Naive thymus-derived CD4-positive, alpha-beta T cell (primary cell): ENCODE measurements at places on chromosomes 5 and 9. TPM values are rescaled to one million over a fixed set of nuclear protein-coding genes. Genes with fewer than 3 reads are reported as not detected.

SLIT3 gene
- not detected for total RNA-seq

ENTREP1 gene
- total RNA-seq = not detected

FAM13B gene
- total RNA-seq = 55.3 TPM

PAXX gene
- total RNA-seq = 71.7 TPM

HAVCR2 gene
- 33.8 TPM for total RNA-seq

WWC1 gene
- 1.4 TPM for total RNA-seq

DNA sequence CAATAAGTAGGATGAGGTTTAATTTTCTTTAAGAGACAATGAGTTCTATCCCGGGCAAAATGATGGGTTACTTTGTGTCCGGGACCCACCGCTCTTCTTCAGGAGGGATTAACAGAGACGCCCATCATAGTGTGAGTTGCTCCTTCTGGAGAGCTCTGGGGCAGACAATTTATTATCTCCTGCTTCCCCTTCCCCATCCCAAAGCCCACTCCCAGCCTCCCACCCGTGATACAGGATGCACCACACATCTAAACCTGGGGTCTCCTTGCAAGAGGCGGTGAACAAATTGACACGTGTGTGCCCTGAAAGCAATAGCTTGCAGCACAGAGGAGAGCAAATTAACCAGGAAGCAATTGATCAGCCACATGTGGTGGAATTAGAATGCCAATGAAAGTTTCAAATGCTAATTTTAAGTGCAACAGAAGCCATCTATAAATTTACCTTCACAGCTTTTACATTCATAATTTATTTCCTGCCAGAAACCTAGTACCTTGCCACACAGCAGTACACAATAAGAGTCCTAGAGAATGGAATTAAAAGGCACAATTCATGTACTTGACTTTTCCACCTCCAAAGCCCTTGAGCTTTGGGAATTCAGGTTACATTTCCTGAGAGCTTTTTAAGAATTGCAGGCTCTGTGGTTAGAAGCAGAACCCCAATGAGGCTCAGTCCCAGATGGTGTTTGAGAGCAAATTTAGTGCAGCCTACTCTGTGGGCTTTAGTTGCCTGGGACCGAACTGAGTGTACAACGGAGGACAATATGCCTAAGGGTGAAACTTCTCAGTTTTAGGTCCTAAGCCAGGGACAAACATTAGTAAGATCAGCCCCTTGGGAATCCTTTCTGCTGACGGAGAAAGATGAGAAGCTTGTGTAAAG is 399.6 kb downstream of the MED10 start:
- H3K4me3 ChIP-seq = no peak overlapping the region
- no peak overlapping the region for H3K27ac ChIP-seq
- H3K4me1 ChIP-seq = no peaks in the 10 kb centered on the region
- no peak for DNase-seq
- H3K27me3 ChIP-seq = no peaks in the 10 kb centered on the region

DNA sequence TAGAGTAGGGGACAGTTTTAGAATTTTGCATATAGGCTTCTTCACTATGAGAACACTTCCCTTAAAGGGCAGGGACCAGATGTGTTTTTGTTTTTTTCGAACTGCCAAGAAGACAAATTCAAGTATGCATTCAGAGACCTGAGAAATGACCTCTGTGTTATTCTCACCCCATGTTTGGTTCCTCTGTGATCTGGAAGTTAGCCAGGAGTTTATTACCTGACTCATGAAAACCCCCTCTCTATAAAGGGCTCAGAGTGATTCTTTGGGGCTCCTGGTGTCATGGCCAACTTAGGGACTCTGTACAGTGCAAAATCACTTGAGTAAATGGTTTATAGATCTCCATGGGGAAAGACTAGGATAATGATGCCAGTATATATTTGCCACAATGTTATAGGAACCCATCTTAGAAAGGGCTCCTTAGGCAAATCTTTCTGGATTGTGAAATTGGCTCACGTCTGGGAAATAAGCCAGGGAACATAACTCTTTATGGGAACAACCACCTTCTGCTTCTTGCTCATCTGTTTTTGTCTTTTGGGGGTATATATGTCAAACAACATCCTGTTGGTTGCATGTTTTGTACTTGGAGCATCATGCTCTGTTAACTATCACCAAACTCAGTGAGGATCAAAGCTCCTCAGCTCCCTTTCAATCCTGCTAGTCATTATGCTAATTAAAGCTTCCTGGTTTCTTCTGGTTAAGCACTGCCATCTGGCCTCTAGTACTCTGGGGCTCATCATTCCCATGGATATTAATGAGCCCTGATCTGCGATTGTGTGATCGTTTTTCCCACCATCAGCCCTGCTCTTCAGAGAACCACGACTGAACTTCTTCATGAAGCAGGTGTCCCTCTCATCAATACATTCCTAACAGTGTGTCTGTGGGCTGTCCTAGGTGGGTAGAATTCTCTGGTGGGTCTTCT is 173.4 kb upstream of the CDH12 start:
- no peak for DNase-seq
- H3K4me1 ChIP-seq = no peaks in the 10 kb centered on the region

DNA sequence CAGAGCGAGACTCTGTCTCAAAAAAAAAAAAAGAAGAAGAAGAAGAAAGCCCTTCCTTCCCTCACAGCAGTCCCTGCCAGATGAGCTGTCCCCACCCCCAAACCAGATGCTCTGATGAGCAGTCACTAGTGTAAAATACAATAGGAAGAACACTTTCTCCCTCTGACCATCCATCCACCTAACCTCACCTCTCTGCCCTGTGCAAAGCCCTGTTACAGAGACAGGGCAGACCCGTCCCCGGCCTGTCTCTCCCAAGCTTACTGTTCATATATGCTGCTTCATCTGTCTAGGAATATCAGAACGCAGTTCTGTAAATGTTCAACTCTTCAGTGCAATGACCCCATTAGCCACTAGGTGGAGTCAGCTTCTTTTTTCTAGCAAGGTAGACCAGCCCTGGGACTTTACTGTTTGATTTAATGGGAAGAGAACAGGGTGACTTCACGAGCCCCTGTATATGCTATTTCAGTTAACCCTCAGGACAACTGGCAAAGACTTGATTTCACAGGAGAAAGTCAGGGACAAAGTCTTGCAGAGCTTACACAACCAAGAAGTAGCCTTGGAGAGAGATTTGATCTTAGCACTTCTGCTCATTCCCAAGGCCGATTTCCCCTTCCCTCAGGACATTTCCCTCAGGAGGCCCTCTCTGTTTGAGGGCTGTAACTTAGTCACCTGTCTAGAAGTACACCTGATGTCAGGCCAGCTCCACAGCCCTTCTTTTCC is 14.9 kb upstream of the FGFR4 start:
- H3K4me1 ChIP-seq = no peaks in the 10 kb centered on the region
- peak; percentile 63 for DNase-seq
- H3K4me3 ChIP-seq = no peak overlapping the region
- H3K27me3 ChIP-seq = no peaks in the 10 kb centered on the region
- H3K36me3 ChIP-seq = peaks cover 9% of the 10 kb centered on the region
- no peak overlapping the region for H3K27ac ChIP-seq

- H3K36me3 ChIP-seq = no peaks in the 10 kb centered on the region
- DNase-seq = no peak
- no peaks in the 10 kb centered on the region for H3K27me3 ChIP-seq
- H3K27ac ChIP-seq = no peak overlapping the region
- H3K4me1 ChIP-seq = no peaks in the 10 kb centered on the region
Observed at GRCh38 chr5:150109921-150110320, 23.6 kb upstream of the CSF1R start.

DNA sequence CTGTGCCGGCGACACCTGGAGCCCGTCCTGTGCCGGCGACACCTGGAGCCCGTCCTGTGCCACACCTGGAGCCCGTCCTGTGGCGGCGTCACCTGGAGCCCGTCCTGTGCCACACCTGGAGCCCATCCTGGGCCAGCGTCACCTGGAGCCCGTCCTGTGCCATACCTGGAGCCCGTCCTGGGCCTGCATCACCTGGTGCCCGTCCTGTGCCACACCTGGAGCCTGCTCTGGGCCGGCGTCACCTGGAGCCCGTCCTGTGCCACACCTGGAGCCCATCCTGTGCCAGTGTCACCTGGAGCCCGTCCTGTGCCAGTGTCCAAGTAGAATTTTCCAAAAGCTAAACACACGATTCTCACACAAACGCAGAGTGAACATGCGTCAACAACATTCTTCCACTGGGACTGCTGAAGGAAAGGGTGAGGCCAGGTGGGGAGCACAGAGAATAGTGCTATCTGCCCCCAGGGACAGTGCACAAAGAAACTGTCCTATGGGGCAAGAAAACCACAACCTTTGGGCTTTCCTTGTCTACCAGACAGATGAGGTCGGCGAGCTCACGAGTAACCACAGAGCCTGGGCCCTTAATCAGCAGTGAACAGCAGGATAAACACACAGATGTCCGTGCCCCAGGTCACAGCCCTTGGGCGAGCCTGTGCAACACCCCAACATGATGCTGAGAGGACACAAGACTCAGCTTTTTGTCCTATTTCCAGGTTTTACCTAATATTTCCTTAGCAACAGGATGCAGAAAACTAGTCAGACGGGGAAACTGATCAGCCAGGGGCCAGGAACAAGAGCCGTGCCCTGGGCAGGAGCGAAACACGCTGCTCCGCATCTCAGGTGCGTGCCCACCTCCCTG is 7.9 kb downstream of the QSOX2 start:
- H3K4me1 ChIP-seq = no peaks in the 10 kb centered on the region
- H3K36me3 ChIP-seq = no peaks in the 10 kb centered on the region
- no peak overlapping the region for H3K4me3 ChIP-seq
- H3K27ac ChIP-seq = no peak overlapping the region

DNA sequence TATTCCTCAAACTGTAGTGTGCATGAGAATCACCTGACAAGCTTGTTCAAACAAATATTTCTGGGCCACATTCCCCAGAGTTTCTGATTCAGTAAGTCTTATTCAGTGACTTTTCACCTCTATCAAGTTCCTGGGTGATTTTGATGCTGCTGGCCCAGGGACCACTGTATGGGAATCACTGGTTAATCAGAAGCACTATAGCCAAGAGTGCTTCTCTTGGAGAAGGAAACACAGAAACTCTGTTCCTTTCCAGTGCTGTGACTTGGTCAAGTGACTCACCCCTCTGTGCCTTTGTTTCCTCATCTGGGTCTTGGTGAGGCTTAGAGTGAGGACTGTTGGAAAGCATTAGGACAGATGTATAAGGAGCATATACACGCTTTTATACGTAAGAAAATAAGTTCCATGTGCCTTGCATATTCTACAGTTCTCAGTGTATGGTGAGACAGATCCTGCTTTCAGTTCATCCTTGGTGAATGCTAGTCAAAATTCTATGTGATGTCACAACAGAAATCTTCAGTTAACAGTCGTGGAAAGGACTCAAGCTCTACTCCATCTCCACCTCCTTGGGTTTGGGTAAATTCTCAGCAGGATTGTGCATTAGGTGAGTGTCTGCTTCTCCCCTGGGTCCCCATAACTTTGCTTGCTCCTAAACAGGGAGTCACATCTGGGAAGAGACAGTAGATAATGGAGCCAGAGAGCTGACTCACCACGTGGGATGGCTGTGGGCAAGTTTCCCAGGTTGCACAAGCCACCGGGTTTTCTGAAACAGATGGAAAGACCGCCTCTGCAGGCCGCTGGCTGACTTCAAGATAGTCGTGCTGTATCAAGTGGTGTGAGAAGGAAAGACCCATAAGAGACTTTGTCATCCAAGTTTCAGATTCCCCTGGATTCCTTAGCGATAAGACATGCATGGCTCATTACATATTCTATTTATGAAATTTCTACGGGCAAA is 117.0 kb downstream of the NXNL2 start:
- no peaks in the 10 kb centered on the region for H3K36me3 ChIP-seq
- H3K4me3 ChIP-seq = no peak overlapping the region
- H3K27me3 ChIP-seq = no peaks in the 10 kb centered on the region
- H3K4me1 ChIP-seq = no peaks in the 10 kb centered on the region
- DNase-seq = no peak

- no peaks in the 10 kb centered on the region for H3K27me3 ChIP-seq
- no peak for DNase-seq
- H3K27ac ChIP-seq = no peak overlapping the region
- H3K36me3 ChIP-seq = no peaks in the 10 kb centered on the region
- no peak overlapping the region for H3K4me3 ChIP-seq
Observed at GRCh38 chr9:81476813-81477490, 212.4 kb downstream of the TLE1 start.

GRCh38 chr5:137263371-137264005 is 235.6 kb downstream of the SPOCK1 start:
- no peak overlapping the region for H3K4me3 ChIP-seq
- no peak overlapping the region for H3K27ac ChIP-seq
- DNase-seq = no peak
- H3K4me1 ChIP-seq = no peaks in the 10 kb centered on the region
- no peaks in the 10 kb centered on the region for H3K36me3 ChIP-seq
- no peaks in the 10 kb centered on the region for H3K27me3 ChIP-seq

- H3K36me3 ChIP-seq = peaks cover 11% of the 10 kb centered on the region
- H3K27me3 ChIP-seq = no peaks in the 10 kb centered on the region
- DNase-seq = no peak
Observed at GRCh38 chr5:140542972-140543371, 4.5 kb upstream of the EIF4EBP3 start.

DNA sequence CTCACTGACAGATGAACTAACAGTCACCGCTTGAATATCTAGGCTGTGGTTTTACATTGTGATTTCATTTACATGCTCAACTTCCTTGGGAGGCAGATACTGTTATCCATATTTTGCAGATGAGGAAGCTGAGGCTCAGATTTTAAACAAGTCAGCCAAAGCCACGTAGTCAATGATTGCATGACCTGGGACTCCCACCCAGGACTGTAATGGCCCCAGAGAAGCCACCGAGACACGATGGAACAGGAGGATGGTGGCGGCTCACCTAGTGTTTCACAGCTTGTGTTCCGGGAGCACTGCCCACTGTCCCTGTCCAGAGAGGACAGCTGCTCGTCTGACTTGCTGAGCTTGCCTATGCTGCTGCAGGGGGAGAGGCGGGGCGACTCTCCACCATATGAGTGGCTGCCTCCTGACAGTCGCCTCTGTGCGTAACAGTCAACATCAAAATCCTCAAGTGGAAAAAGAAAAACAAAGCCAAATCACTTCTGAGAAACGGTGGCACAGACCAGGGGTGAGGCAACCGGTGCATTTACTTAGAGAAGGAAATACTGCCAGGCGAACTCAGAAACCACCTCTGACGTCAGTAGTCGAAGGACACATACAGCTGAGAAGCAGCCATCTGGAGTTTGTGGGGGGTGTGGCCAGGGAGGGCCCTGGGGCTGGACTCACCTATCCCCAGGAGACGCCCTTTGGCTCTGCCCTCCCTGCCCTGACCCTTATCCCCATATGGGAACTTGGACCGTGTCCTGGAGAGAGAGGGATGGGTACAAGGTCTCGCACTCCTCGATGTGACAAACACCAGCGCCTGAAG is 82.5 kb downstream of the PRRT1B start:
- peak; percentile 58 for DNase-seq
- no peaks in the 10 kb centered on the region for H3K27me3 ChIP-seq
- H3K27ac ChIP-seq = peak overlapping the region; percentile 49
- H3K36me3 ChIP-seq = peaks cover 5% of the 10 kb centered on the region

DNA sequence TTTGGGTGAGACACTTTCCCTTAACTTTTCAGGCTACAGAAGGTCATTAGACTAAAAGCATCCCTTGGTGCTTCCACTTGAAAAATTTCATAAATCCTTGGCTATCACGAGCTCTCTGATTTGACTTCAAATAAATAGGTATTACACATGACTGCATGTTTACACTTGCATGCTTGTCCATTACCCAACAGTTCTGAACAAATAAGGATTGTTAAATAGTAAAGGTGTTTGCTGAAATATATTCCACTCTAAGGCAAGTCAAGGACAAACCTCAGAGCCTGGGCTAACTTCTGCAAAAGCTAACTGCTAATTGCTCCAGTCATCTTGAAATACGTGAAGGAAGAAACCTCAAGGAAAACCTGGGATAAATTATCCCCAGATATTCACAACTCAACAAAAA is 14.5 kb downstream of the FBXW2 start:
- H3K4me1 ChIP-seq = peaks cover 8% of the 10 kb centered on the region
- no peak overlapping the region for H3K27ac ChIP-seq
- H3K4me3 ChIP-seq = no peak overlapping the region
- no peaks in the 10 kb centered on the region for H3K27me3 ChIP-seq

GRCh38 chr5:43148417-43148816 is 27.7 kb downstream of the ZNF131 start:
- no peak overlapping the region for H3K4me3 ChIP-seq
- no peaks in the 10 kb centered on the region for H3K4me1 ChIP-seq
- no peaks in the 10 kb centered on the region for H3K36me3 ChIP-seq
- no peaks in the 10 kb centered on the region for H3K27me3 ChIP-seq
